ENCODE measurements at places on chromosomes 2 and 18.

DNA sequence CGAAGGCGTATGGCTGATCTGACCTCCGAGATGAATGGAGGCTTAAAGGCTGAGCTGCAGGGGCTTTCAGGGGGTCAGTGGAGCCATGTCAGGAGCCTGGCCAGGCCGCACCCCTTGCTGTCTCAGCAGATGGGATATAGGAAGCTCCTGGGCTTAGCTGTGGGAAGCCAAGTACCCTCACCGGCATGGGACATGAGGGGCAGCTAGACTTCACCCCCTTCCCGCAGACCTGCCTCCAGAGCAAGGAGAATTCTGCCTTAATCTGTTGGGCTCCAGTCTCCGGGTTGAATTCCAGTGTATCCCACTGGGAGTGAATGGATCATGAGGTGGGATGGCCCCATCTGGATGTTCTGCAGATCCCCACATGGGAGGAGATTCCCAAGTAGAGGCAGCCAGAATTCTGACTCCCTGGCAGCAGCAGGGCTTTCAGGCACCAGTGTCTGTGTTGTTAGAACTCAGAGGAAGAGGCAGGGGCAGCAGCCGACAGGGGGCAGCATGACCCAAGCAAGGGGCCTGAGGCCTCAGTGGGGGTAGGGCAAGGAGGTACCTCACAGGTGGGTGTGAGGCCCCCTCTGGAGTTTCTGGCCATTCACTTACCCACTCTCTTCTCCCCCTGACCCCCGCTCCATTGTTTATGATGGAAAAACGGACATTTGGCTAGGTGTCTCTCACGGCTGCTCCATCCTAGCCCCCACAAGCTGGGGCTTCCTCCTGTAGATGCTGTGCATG lies 19.1 kb downstream of the CAPG start:
- DNase-seq: no peak

DNA sequence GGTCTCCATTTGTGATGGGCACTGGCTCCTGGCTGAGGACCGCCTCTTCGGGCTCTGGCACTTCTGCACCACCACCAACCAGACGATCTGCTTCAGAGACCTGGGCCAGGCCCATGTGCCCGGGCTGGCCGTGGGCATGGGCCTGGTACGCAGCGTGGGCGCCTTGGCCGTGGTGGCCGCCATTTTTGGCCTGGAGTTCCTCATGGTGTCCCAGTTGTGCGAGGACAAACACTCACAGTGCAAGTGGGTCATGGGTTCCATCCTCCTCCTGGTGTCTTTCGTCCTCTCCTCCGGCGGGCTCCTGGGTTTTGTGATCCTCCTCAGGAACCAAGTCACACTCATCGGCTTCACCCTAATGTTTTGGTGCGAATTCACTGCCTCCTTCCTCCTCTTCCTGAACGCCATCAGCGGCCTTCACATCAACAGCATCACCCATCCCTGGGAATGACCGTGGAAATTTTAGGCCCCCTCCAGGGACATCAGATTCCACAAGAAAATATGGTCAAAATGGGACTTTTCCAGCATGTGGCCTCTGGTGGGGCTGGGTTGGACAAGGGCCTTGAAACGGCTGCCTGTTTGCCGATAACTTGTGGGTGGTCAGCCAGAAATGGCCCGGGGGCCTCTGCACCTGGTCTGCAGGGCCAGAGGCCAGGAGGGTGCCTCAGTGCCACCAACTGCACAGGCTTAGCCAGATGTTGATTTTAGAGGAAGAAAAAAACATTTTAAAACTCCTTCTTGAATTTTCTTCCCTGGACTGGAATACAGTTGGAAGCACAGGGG lies 5.5 kb downstream of the TMEM37 start:
- DNase-seq: no peak

- DNase-seq: no peak
Observed at GRCh38 chr2:69608109-69608508, 35.4 kb downstream of the AAK1 start.

DNA sequence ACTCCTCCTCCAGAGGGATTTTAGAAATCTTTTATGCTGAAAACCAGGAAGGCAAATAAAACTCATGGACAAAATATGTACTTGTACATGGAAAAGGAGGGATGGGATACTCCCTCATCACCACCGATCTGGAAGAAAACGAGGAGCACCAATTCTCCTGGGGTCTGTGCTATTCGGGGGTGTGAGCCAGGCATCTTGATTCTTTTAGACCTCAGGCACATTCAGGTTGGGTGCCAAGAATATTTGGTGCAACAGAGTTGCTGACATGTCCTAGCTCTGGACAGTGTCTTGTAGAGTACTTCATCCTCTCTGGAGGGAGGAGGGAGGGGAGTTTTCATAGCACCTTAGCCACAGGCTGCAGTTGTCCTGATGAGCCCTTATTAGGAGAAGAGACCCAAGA lies 163.0 kb downstream of the PRKCE start:
- no peak for DNase-seq

DNA sequence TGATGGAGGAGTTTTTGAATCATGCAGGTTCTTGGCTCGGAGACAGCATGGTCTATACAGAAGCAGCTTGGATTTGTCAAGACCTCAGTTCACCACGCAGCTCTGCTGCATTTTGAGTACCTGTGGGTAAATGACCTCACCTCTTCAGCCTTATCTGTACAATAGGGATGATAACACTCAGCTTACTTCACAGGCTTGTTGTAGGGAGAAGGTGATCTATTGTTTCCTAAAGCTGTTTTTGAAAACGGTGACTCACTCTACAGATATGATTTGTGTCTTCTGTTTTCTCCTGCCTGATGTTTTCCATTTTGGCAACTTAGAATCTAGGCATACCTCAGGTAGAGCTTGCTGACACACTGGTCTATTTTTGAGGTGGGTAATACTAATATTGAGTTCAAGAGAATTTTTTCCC lies 80.3 kb downstream of the FMNL2 start:
- no peak for DNase-seq

- no peak for DNase-seq
Observed at GRCh38 chr2:191701696-191702095, 23.8 kb downstream of the NABP1 start.

- DNase-seq: no peak
Observed at GRCh38 chr2:179746981-179747380, 114.4 kb downstream of the ZNF385B start.

- no peak for DNase-seq
Observed at GRCh38 chr2:162994718-162995117, 156.2 kb upstream of the KCNH7 start.

GRCh38 chr2:142834021-142834420 lies 43.4 kb upstream of the KYNU start:
- peak; percentile 7 for DNase-seq

DNA sequence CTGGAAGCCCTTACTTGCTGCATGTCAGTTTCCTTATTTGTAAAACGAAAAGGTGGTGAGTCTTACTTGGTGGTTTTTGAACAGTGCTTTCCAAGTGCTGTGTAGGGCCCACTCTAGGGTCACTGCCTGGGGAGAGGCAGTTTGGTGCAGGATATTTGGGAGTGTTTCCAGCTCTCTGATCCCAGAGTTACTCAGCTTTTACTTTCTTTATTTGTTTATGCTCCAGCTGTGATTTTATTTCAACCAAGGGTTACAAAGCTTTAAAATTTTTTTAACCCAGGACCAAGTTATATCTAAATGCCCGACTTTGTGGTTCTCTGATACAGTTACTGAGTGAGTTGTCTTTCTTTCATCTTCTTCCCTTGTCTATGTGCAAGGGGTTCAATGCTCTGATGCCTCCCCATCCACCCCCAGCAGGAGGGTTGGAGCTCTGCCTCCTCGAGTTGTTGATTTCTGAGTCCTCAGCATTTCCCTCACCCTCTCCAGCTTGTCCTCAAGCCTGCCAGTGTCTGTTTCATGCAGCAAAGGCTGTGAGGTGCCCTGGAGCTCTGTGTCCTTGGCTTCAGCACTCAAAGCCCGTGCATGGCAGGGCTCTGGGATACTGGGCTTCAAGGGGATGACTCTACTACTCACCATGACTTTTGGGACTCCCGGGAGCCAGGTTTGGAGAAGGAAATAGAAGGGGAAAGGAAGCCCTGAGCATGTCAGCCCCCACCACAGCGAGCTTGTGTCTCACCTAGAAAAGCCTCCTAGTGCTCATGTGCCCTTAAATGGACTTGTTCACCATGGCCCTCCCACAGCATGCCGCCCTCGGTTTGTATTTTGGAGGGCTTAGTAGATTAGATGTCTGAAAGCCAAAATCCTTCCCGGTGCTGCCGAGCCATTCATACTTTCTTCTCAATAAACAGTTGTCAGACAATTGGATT lies 236.8 kb downstream of the SETBP1 start:
- DNase-seq: no peak

GRCh38 chr2:75146606-75147332 lies 52.6 kb downstream of the TACR1 start:
- DNase-seq: no peak

DNA sequence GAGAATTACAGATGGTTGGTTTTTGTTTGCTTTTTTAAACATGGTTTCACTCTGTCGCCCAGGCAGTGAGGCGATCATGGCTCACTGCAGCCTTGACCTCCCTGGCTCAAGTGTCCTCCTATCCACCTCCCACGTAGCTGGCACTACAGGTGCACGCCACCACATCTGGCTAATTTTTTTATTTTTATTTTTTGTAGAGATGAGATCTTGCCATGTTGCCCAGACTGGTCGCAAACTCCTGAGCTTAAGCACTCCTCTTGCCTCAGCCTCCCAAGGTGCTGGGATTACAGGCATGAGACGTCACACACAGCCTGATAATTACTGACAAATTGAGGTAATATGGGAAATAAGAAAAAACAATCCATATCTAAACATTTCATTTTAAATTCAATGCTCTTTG lies 110.5 kb upstream of the ZSWIM2 start:
- DNase-seq: no peak

- DNase-seq: no peak
Observed at GRCh38 chr2:79235135-79235534, 75.6 kb upstream of the REG3A start.

- no peak for DNase-seq
Observed at GRCh38 chr2:16211341-16211740, 271.0 kb downstream of the MYCN start.

GRCh38 chr18:32237049-32237448 lies 47.2 kb downstream of the MEP1B start:
- no peak for DNase-seq

- DNase-seq: no peak
Observed at GRCh38 chr2:166088634-166089033, 39.2 kb downstream of the SCN1A start.

GRCh38 chr2:184425083-184425482 lies 173.2 kb upstream of the ZNF804A start:
- DNase-seq: no peak

- DNase-seq: no peak
Observed at GRCh38 chr2:167157523-167157922, 269.2 kb downstream of the XIRP2 start.

- no peak for DNase-seq
Observed at GRCh38 chr2:170643346-170643745, 71.8 kb upstream of the SP5 start.

DNA sequence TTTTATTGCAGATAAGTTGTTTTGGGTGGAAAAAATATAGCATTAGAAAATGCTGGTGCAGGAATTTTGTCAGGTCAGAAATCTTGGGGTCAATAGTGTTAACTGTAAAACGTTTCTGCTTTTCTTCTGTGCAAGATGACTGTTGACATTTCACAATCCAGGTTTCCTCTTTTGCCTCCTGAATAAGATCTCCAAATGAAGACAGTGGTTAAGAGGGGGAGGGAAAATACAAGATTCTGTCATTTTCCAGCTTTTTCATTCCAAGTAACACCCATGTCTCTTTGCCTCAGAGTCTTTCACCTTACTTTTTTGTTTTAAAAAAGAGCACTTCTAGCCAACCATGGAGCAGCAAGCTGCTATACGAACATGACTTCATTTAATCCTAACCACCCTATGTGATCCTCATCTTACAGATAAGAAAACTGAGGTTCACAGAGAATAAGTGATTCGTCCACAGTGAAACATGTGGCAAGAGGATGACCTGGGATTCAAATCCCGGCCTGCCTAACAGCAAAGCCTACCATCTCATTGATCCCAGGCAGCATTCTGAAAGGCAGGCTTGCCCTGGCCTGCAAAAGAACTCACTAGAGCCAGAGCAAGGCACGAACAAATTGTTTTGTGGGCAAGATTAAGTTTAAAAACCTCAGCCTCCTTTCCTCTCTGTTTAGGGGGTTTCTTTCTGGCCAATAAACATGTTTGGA lies 3.0 kb downstream of the PLEK start:
- DNase-seq: no peak

GRCh38 chr2:167134381-167135072 lies 246.2 kb downstream of the XIRP2 start:
- DNase-seq: no peak

DNA sequence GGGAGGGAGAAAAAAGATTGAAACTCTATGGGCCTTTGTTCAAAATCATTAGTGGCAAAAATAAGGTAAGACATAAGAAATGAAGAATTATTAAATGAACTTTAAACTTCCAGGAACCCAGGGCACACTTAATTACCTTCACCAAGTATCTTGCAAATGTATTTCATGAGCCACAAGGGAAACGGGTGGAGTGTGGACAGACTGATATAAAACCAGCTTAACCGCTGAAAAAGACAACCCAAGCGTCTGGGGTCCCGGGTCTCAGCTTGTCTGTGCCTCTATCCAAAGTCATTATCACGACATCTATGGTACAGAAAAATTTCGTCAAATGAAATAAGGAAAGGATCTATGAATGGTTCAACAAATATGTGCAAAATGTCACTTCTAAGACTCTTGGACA lies 13.9 kb upstream of the MBOAT2 start:
- DNase-seq: no peak

- DNase-seq: peak; percentile 59
Observed at GRCh38 chr2:201532686-201533304, 81.3 kb downstream of the STRADB start.

GRCh38 chr2:177596866-177597265 lies 204.3 kb downstream of the AGPS start:
- DNase-seq: no peak

DNA sequence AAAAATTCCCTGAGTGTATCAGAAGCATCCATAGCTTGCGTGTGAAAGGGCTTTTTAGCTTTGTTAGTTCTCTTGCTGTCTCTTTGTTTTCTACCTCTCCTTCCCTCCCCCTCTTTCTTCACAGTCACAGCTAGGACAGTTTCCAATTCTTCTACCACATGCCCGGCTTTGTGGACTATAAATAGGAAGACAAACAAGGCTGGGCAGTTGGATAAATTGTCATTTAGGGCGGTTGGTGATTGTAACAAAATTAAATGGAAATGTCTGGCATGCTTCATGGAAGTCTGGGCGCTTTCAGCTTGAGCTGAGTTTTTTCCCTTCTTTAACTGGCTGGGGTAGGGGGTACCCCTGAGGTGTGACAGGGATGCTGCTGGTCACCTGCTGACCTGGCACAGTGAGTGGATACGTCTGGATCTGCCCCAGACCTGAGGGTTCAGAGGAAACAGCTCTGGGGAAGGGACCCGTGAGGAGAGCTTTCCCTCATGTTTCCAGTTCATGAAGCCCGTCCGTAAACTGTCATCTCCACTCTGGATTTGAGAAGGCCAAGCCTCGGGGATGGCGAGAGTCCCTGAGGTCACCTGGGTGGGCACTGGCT lies 29.0 kb upstream of the GIGYF2 start:
- DNase-seq: no peak

DNA sequence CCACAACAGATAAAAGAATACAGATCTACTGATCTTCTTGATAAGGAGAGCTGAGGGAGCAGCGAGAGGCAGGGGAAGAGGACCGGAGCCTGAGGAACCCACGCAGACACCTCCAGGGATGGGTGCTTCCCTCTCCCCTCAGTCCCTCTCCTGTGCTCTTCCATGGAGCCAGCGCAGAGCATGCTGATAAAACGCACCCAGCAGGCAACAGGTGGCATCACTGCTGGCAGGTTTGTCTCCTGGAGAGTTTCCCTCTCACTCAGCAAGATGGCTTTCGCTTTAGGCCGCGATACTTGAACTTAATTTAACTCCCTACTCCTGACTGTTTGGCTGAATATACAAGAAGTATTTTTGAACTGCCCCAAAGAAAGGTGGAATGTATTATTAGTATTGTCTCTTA lies 163.0 kb upstream of the REV1 start:
- DNase-seq: no peak
